ENCODE measurements at places on chromosomes 11 and 22. TPM values are rescaled to one million over a fixed set of nuclear protein-coding genes. Genes with fewer than 3 reads are reported as not detected.

- DNase-seq, result no peak
Observed at GRCh38 chr22:36822581-36822980, 5.7 kb upstream of the PVALB start.

The JHY gene
- 3.4 TPM for total RNA-seq

The SHISAL1 gene
- 0.05 TPM for total RNA-seq

The TRIM49 gene
- not detected for total RNA-seq

DNA sequence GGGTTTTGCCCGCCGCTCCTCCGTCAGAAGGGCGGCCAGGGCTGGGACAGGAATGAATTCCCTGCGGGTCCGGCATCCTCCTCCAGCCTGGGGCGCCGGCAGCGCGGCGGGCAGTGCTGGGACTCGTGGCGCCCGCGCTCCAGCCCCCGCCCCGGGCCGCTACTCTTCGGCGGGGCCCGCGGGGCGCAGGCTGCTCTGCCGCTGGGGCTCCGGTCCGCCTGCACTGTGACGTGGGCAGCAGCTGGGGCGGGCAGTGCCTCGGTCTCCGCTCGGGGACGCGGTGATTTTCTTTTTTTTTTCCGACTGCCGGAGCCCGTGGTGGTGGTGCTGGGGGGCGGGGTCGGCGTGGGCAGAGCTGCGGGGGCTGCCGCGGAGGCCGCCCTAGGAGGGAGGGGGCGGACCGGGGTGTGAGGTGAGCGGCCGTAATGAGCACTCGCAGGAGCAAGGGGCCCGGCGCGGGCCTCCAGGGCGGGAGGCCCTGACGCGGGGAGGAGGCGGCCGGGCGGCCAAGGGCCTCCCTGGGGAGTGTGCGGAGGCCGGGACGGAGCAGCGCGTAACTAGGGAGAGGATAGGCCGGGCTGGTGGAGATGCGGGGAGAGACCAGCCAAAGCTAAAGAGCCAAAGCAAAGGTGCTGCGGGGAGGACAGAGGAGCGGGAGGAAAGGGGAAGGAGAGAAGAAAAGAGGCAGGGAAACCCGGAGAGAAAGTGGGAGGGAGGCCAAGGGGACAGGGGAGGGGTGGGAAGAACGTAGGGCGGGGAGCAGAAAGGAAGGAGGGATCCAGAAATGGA, 73.3 kb upstream of the ZBED5 start:
- no peak for DNase-seq

DNA sequence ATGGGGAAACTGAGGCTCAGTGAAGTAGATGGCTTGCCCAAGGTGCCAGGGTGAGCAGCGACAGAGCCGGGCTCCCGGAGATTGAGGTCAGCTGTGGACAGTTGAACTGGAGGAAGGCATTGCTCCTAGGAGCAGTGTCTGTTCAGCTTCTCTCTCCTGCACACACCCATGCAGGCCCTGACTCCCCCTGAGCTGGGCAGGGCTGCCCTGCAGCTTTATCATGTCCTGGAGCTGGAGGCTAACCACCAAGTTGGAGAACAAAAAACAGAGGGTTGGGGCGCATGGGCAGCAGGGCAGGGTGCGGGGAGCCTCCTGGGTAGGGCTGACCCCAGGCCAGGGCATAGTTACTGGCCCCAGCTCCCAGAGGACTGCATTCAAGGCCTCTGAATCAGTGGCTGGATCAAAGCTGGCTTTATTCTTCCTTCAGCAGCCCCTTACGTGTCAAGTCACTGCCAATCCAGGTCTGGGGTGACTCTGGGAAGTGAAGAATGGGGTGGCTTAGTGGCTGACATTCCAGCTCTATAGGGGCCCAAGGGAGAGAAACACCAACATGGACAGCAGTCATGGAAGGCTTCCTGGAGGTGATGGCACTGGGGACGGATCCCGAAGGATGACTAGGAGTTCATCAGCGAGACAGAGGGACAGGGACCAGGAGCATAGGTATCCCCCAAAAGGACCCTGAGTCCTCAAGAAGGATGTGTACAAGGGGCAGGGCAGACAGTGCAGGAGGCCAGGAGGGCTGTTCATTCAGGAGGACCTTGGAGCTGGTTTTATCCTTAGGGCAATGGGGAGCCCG, 83.8 kb downstream of the CACNA1I start:
- no peak for DNase-seq

The CHRM1 gene
- total RNA-seq, result not detected

DNA sequence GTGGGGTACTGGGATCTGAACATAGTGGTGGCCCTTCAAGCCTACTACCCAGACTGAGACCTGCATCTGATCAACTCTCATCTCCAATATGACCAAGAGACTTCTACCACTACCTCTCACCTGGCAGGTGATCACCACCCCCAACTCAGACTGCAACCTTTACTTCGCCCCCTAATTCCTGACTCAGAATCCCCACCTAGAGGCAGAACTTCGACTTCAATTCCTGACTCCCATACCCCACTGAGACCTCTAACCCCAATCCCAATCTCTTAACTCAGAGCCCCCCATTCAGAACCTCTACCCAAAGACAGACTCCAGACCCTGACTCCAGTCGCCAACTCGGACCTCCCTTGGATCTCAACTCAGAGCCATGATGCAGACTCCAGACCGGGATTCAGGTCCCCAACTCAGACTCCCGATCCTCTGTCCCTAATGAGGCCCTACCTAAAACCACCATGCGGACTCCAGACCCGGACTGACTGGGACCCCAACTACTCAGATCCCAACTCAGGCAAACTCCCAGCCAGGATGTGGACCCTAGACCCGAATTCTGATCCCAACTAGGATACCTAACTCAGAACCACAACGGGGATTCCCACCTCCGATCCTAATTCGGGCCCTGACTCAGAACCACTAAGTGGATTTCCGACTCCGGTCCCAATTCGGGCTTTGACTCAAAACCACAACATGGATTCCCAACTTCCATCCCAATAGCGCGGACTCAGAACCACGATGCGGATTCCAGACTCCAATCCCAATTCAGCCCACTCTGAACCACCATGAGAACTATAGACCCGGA, 1.2 kb downstream of the KCNQ1OT1 start:
- no peak for DNase-seq

GRCh38 chr11:88402784-88403183, 65.2 kb upstream of the CTSC start:
- DNase-seq, result no peak

- DNase-seq, result no peak
Observed at GRCh38 chr11:94405062-94405833, 4.0 kb upstream of the GPR83 start.

The HEPN1 gene
- not detected for total RNA-seq

Measured in renal cortical epithelial cell (primary cell).